Activated T-cell treated with anti-CD3 and anti-CD28 coated beads, Interleukin-2, amount 50 U/mL, for 24 hours (primary cell): ENCODE measurements at places on chromosomes 11 and 22.

DNA sequence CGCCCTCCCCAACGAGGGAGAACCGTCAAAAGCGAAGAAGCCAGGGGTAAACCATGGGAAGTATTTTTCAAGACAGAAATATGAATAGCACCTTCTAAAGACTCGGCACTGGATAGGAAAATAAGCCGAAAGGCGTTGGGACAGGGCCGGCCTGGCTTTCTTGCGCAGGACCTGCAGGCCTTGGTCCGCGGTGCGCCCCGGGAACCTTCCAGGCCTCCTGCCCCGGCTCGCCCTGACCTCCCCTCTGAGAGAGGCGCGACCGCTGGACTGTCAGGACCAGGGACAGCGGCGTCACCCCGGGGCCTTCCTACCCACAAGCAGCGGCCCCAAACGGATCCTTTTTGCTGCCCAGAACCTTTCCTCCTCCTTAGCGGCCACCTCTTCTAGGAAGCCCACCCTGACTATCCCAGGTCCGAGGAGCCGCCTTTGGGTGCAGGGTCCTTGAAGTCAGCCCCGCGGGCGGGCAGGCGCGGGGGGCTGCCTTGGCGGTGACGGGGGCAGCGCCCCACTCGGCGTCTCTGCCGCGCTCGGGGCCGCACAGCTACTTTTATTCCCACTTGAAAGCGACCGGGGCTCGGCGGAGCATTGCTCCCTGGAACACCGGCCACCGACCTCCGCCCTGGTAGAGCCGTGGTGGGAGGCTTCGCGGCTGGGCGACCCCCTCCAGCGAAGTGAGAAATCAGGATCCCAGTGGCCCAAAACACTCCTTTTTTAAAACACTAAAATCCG is 650 bp upstream of the MAPK11 start:
- DNase-seq = peak; percentile 79

GRCh38 chr11:120395778-120396177 is 59.6 kb downstream of the ARHGEF12 start:
- no peak for DNase-seq

GRCh38 chr11:61949169-61950034 is 749 bp upstream of the BEST1 start:
- DNase-seq = no peak

DNA sequence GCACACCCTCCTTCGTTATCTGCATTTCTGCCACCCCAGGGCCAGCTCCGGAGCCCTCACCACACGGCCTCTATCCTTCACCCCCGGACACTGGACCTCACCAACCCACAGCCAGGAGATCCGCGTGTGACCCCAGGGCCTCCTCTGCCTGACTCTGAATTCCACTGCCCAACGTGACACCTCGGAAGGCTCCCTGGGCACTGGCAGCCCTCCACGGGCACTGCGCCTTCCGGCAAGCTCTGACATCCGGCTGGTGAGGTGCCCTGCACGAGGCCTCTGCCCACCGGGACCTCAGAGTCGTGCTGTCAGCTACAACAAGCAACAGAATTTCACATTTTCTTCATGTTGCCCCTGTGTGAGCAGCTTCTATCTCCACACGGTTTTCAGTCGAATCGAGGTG is 148.3 kb downstream of the CRYBB2 start:
- no peak for DNase-seq

DNA sequence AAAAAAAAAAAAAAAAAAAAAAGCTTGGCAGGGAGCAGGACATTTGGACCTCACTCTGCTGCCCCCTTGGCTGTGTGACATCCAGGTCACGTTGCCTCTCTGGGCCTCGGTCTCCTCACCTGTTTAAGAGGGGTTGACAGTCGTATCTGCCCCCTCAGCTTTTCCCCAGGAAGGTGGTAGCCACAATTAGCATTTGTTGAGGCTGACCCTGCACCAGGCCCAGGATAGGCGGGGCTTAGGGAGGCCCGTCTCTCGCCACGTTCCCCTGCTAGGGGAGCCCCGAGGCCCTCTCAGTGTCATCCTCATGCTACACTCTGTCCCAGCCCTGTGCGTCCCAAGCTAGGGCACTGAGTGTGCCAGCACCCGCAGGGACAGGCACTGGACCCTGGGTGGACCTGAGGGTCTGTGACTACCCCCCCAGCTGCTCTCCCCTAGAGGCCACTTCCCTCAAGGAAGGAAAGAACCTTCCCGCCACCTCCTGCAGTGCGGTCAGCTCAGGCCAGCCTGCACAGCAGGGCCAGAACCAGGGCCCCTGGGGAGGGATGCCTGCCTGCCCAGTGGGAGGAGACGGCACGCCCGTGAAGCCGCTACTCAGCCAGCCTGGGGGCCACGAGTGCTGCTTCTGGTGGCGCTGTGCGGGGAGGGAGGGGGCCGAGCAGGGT is 38.5 kb upstream of the PPARA start:
- DNase-seq = no peak
